Esophagus muscularis mucosa (tissue), 4 donors: ENCODE measurements at places on chromosomes 13 and 19.

DNA sequence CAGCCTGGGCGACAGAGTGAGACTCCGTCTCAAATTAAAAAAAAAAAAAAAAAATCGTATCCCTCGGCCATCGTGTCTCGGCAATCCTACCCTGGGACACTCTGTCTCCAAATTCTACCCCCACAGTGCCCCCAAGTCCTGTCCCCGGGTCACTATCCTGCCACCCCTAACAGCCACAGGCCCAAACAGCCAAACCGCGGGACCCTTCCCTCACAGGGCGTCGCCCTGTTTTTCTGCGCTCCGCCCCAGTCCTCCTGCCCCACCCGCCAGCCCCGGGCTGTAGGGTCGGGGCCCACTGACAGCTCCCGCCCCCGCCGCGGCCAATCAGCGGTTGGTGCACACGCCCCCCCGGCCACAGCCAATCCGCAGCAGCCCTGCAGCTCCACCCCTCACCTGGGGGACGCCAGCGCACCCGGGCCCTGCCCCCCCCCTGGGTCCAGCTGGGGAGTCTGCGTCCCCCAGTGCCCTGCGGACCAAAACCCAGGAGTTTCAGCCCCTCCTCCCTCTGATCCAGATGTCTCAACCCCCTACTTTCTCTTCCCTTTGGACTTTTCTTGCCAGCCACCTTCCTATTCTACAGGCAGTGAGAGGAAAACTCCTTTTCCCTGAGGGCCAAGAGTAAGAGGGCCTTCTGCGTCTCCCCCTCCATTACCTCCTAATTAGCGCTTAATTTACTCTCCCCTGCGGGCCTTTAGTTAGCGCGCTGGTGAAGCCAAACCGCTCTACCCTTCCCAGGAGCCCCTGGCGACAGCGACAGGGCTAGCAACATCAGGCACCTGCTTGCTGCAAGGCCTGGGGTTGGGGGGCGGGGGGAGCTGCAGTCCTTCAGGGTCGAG, 1.5 kb upstream of the BCAT2 start:
- DNase-seq, result peak; percentile 98

DNA sequence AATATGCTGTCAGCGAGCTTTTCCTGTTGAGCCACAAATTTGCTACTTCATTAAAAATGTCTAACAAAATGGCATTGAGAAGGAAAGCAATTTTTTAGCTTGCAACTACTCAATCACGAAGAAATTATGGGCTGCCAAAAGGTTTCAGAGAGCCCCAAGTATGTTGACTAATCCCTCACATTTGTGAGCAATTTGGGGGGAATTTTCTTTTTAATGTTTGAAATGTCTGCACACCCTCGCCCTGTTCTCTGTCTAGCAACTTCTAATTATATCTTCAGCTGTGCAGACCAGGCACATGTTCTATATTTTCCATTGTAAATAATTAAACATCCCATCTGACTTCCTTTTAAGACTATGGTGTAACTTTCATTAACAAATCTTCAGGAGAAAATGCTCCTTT, 192.9 kb downstream of the DCT start:
- DNase-seq, result no peak

- no peak for DNase-seq
Measured at GRCh38 chr13:71820699-71821098, 46.3 kb downstream of the DACH1 start.

DNA sequence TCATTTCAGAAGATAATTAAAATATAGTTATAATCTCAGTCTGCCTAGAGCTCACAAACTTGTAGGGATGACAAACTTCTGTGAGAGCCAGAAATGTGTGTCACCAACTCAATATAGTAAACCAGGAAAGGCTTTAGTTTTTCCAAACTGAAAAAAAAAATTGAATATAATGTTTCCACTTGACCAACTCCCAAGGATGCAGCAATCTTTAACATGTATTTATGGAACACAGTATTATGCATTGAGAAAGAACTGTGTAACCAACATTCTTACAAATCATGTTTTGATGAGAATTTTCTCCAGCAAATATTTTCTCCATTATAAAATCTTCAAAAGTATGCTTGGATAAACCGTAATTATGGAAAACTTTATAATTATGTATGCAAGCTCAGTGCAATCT, 50.1 kb upstream of the KLF12 start:
- no peak for DNase-seq

DNA sequence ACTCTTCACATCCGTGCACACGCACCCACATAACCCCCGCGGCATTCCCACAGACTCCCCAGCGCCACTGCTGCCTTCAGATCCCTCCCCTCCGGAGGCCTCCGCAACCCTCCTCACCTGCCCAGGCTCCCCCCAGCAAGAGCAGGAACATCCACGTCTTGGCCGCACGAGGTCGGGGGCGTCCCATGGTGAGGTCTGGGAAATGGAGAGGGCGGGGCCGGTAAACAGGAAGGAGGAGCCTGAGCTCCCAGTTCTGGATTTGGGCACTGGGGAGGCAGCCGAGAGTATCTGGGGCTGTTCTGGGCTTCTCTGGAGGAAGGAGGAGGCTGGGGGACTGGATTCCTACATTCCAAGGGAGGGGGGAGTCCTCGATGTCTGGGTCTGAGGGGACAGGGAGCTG, 423 bp downstream of the KLK8 start:
- DNase-seq, result no peak

DNA sequence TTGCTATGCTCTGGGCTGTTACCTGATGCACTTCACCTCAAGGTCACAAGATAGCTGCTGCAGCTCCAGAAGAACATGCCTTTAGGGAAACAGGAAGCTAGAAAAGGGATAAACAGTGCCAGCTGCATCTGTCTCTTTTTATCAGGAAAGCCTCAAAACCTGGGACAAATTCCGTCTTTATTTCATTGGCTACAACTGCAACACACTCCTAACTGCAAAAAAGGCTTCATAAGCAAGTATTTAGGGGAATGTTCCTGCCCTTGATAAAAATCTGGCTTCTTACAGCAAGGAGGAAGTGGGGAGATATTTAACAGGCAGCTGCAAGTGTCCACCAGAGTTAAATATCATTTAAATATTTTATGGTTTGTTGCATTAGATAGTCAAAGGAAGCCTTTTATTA, 34.2 kb upstream of the SERTM1 start:
- DNase-seq, result no peak

DNA sequence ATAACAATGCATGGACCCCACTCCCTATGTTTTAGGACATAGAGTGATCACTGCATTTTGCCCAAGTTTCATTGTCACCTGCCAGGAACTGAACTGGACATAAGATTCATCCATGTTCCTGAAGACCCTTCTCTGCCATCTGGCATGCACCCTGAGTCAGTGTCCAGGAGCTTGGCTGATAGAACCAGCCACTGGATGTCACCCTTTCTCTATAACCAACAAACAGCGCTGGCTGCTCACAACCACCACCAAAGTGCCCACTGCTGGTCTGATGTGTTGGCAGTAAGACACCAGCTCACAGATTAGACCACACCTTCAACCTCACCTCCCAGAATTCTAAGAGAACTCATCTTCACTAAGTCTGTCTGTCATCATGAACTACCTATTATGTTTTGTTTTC, 333.4 kb downstream of the ITGBL1 start:
- no peak for DNase-seq

DNA sequence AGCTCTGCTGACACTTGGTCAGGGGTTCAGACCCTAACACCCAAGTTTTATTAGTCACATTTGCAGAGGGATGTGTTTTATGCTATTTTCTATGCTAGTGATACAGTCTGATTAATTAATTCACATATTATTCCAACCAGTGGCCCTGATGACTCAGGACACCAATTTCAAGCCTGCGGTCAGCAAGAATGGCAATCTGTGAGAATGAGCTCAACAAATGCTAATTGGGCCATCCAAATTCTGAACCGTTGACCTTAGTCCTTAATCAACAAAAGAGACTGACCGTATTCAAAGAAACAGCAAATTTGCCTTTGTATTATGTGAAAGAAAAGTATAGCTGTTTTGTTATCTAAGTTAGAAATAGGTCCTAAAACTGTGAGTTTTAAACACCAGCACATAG, 9.6 kb upstream of the KL start:
- DNase-seq, result no peak

- DNase-seq, result no peak
Measured at GRCh38 chr13:44763615-44764301, 187.6 kb upstream of the TSC22D1 start.

GRCh38 chr13:70520275-70521036, 412.2 kb upstream of the KLHL1 start:
- no peak for DNase-seq

DNA sequence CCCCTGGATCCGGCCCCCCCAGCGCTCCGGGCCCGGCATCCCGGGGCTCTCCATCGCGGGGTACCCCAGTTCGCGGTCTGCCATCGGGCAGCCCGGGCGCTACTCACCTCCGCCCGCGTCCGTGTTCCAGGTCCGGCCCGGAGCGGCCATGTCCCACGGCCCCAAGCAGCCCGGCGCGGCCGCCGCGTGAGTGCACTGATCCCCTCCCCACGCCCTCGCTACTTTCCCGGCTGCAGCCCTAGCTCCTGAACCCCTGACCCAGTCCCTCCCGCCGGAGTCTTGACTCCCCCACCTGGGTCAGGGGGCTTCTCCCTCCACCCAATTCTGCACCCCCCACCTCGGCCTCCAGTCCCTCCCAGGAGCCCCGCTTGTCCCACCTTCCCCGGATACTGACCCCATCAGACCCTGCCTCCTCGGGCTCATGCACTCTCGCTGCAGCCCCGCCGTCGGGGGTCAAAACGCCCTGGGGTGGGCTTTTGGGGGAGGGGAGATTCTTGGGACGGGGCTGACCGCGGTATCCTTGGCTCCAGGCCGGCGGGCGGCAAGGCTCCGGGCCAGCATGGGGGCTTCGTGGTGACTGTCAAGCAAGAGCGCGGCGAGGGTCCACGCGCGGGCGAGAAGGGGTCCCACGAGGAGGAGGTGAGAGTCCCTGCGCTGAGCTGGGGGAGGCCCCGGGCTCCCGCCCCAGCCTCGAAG, 566 bp downstream of the HMG20B start:
- DNase-seq, result no peak

DNA sequence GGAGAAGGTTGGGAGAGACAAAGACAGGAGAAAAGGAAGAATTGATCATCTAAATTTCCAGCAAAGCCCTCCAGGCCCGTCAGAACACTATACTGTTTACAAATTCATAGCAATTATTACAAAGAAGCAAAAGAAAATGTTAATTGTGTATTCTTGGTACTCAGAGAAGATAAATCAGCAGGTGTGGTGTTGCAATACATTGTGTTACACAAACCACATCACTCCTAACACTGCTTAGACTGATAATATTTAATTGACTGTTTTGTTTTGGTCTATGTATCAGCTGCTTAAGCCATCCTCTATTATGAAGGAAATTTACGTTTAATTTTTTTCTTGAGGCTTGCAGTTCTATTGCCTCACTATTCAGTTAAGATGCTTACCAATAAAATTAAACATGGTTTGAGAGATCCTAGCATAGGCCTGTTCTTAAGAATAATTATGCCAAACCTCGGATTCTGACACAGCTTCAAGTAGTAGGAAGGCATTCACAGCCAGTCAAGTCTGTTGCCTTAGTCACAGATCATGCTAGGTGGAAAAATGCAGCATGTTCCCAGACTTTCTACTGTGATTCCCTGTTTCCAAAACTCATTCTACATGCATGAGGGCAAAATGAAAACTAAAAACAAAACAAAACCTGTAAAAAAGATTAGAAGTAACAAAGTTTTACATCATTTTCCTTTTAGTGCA, 129.2 kb downstream of the TBC1D4 start:
- DNase-seq, result no peak

- DNase-seq, result peak; percentile 42
Measured at GRCh38 chr13:34611671-34612070, 330.4 kb upstream of the NBEA start.

- no peak for DNase-seq
Measured at GRCh38 chr13:94172416-94172815, 307.1 kb downstream of the DCT start.

- DNase-seq, result no peak
Measured at GRCh38 chr13:45403081-45403480, 15.1 kb downstream of the SLC25A30 start.

DNA sequence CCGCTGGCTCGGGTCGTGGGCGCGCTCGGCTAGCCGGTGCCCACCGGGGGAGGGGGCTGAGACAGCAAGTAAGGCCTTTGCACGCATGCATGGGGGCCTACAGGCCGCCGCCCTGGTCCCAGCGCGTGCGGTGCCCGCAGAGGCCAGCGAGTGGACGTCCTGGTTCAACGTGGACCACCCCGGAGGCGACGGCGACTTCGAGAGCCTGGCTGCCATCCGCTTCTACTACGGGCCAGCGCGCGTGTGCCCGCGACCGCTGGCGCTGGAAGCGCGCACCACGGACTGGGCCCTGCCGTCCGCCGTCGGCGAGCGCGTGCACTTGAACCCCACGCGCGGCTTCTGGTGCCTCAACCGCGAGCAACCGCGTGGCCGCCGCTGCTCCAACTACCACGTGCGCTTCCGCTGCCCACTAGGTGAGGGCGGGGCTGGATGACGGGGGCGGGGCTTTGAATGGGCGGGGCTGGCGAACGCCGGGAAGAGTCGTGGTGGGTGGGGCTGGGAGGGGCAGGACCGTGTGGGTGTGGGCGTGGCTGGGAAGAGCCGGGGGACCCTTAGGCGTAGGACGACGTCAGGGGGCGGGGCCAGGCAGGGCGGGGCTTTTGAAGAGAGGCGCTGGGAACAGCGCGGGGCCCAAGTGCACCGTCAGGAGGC, 2.1 kb downstream of the CILP2 start:
- DNase-seq, result no peak

GRCh38 chr19:39324242-39324842, 3.7 kb upstream of the LRFN1 start:
- DNase-seq, result no peak

- DNase-seq, result no peak
Measured at GRCh38 chr13:25802579-25802978, 249.2 kb downstream of the SHISA2 start.

GRCh38 chr19:53927739-53928138, 18.7 kb downstream of the CACNG7 start:
- DNase-seq, result no peak

DNA sequence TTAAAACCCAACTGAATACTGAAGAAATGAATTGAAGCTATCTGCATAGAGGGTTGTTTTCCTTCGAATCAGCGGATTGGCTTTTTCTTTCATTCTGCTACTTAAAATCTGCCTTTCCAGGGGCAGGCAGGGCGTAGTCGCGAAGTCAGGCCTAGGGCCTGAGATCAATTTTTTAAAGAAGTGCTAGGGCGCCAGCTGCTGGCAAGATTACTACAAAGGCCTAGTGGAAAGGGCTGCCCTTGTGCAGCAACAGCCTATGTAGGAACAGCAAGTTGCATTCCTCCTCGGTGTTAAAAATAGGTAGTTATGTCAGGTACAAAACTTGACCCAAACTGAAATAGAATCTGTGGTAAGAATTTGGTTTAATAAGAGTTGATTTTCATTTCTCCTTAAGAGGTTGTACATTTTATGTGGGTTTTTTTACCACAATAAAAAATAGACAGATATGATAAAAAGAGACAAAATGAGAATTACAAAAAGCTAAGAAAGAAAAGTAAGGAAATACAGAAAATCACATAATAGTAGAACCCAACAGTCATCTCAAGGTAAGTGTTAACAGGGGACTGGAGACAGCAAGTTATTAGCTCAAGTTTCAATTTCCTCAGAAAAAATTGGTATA, 9.5 kb upstream of the URAD start:
- DNase-seq, result no peak

GRCh38 chr13:73273745-73274144, 214.9 kb downstream of the KLF5 start:
- no peak for DNase-seq

- no peak for DNase-seq
Measured at GRCh38 chr13:90696254-90696653, 651.2 kb upstream of the MIR17HG start.
